ENCODE measurements at places on chromosomes 7 and 10.

DNA sequence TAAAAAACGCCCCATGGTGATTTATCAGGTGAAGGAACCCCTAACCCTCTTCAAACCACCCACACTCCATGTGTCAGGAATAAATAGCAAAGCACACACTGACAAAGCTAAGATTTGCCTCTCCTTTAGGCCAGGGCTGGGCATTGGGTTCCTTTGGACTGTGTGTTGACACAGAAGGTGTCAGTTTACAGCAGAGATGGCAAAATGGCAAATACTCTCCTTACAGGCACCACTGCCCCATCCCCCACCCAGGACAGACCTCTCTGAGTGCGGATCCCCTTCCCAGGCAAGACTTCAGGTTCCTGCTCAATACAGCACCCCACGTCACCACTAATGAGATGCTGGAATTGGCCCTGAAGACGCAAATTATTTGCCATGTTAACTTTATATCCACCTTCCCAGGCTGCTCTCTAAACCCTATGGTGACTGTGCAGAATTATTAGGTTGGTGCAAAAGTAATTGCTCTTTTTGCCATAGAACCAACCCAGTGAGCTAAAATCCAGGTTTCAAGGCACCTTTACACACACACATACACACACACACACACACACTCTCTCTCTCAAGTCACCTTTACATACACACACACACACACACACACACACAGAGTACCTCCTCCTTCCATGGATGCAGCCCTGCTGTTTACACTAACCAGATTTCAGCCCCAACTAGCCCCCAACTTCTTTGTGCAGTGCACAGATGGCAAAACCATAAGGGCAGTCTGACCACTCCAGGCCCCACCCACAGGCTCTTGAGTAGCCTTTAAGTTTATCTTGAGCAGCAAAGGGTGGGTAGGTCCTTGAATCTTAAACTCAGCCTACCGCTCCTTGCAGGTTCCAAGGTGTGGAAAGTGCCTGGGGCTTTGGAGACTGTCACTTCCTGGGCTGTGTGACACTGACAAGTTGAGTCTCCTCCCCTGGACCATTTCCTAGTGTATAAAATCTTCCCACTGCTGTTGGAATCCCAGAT lies 4.0 kb upstream of the ZCCHC24 start:
- no peak for DNase-seq

GRCh38 chr7:50580057-50580456 lies 14.9 kb upstream of the DDC start:
- no peak for DNase-seq

DNA sequence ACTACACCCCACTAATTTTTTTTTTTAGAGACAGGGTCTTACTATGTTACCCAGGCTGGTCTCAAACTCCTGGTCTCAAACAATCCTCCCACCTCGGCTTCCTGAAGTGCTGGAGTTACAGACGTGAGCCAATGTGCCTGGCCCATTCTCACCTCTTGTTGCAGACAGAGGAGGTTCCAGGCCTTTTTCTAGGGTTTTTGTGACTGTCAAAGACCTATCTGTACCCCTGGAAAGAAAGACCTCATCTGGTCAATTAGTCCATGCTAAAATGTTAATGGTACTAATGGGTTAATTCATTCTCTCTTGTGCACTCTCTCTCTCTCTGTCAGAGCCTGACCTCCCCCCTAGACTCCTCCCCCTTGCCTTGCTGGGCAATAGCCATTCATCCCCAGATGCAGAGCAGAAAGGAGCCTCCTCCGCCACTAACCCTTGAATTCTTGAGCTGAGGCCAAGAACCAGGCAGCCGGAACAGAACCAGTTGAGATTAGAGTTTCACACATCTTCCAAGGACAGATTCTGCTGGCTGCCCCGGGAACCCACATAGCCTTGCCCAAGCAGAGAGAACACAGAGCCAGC lies 209.7 kb downstream of the SKIDA1 start:
- DNase-seq: no peak

GRCh38 chr10:103614306-103615158 lies 121.0 kb downstream of the NEURL1 start:
- DNase-seq: no peak

GRCh38 chr10:43427166-43427825 lies 9.6 kb upstream of the ZNF487 start:
- no peak for DNase-seq

- DNase-seq: no peak
These were observed 310.6 kb upstream of the ZMIZ1 start for GRCh38 chr10:78758176-78758575.

DNA sequence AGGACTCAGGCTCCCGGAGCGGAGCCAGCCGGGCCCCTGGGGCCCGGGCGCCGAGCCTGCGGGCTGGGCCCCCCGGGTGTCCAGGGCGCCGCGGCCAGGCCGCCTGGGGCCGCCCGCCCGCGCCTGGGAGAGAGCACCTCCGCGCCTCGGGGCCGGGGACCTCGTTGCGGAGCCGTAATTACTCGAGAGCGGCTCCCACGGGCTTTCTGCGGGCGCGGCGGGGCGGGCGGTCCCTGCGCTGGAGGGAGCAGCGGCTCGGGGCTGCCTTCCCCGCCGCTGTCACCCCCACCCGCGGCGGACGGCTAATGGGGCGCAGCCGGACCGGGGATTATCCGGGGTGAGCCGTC lies 1.5 kb downstream of the GNB2 start:
- DNase-seq: no peak

GRCh38 chr10:59324597-59324996 lies 37.8 kb downstream of the FAM13C start:
- DNase-seq: no peak

DNA sequence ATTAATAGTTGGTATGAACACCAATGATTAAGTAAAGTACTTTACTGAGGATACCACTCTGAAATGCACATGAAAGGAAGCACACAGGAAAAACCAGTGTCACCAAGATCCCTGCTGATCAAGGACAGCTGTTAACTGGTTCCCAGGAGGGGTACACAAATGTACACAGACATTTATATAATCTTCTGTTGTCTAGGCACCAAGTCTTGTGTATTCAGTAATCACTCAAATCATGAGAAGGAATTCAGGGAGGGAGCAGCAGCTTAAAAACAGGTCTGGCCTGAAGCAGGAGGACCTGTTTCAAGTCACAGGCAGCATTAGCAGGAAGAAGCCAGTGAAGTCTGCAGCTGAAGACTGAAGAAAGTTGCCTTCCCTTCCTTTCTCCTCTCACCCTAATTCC lies 18.7 kb downstream of the MPP7 start:
- DNase-seq: no peak

DNA sequence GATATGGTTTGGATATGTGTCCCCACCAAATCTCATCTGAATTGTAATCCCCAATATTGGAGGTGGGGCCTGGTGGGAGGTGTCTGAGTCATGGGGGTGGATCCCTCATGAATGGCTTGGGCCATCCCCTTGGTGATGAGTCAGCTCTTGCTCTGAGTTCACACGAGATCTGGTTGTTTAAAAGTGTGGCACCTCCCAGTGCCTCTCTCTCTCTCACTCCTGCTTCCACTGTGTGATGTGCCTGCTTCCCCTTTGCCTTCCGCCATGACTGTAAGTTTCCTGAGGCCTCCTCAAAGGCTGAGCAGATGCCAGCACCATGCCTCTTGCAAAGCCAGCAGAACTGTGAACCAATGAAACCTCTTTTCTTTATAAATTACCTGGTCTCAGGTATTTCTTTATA lies 4.8 kb upstream of the GCK start:
- DNase-seq: no peak

DNA sequence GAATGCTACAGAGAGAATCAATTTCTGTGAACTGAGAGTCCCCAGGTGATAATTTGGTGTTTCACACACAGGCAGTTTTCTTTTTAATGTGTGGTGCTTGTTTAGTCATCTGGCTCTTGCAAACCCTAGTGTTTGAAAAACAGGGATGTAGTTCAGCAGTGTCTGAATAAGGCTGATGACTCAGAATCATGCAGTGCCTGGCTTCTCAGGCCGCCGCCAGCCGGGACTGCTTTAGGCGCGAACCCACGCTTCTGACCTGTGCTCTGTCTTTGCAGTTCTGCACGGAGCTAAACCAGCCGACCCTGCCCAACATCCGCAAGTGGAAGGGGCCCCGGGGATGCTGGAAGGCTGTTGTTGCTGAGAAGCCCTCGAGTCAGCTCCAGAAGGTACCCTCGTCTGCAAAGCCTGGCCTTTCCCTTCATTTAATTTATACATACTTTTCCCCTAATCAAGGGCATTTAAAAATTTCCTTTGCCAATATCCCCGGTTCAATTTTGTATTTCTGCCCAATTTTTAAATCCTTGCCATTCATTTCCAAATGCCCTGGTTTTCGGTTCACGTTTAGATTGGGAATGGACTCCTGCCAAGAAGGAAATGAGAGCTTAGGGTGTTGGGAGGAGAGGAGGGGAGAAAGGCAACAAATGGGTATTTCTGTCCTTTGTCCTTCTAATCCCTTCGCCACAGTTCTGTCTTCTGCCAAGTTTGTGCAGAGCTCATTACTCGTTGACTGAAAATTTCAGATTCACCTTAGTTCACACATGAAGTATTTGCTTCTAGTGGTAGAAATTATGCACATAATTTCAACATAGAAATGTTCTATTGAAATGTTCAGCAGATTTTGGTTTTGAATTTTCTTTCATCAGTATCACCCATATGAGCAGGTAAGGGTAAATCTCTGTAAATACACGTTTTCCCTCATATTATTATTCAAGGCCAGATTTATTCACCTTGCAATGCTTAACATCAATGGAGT lies 108.5 kb upstream of the ANLN start:
- peak; percentile 77 for DNase-seq

DNA sequence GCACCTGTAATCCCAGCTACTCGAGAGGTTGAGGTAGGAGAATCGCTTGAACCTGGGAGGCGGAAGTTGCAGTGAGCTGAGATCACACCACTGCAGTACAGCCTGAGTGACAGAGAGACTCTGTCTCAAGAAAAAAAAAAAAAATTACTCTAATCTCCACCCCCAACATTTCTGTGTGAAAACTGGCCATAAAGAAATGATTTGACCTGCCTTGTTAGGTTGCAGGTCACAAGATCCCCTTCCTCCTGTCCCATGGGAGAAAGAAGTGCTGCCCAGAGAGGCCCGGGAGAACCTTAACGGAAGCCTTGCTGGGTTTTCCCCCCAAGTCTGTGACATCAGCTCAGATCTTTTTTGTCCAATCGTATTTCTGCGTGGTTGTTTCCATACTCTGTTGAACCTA lies 8.7 kb upstream of the CALHM1 start:
- DNase-seq: no peak

- DNase-seq: peak; percentile 20
These were observed 375.8 kb downstream of the MDFIC start for GRCh38 chr7:115297656-115298055.

DNA sequence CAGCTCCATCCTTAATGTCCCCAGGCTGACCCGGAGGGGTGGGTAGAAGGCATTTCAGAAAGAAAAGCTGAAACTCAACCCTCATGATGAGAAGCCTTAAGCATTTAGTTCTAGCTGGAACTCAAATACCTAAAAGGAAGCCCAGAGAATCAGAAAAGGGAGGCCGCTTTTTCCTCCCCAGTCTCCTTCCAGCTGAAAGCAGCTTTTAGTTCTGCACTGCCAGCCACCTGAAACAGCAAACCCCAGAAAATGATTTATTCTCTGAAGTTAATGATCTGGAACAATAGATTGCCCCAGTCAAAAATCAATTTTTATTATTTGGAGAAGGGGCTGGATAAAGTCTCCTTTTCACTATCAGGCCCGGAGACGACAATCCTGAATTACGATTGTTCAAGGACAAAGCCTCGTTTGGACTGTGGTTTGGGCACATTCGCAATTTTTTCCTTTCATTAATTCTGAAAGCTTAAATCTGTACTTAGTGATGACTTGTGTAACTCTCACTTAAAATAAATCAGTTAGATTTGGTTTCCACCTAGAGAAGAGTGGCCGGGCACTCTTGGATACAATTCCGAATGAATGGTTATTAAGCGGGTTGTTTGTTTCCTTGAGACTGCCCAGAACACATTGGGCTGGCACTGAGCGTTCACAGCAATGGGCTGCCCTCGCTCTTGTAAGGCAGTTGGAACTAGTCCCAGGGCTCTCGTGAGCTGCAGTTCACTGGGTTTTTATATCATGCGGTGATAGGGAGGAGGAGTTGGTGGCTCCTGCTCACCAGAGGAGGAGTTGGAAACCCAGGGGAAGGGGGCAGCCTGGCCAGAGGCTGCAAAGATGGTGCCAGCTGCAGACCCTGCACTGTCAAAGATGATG lies 262.2 kb downstream of the CCSER2 start:
- peak; percentile 79 for DNase-seq

DNA sequence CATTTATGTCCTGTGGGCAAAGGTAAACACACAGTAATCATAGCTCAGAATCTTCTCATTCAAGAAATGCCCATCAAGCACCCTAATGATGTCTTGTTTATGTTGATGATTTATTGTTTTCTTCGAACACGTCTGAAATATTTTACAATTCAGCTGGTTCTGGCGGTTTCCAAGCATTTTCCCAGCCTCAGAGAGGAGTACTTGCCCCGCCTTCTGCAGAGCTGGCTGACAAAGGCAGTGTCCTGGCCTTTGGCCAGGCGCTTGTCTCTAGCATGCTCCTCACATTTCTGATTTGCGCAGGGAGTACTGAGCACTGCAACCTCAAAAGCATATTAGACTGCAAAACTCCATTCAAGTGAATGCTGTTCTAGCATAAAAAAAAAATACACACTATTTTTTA lies 314.2 kb upstream of the GNAI1 start:
- DNase-seq: peak; percentile 69

DNA sequence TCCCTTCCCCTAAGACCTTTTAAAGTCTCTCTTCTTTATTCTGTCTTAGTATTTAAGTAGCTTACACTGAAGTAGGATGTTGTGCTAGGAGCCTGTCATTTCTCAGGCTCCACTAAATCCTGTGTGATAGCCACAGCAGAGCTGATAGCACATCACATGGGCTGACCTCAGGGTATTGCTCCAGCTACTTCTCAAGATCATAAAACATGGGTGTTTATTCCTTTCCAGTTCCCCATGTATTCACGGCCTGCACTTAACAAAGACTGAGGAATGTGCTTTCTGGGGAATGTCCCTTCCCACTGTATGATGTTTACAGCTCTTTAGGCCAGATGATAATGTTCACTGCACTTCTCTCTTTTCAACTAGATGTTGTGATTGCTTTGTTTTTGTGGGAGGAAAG lies 1086.8 kb downstream of the KCNMA1 start:
- no peak for DNase-seq

- no peak for DNase-seq
These were observed 273.6 kb downstream of the SDHAF3 start for GRCh38 chr7:97390915-97391593.

- DNase-seq: no peak
These were observed 2.5 kb downstream of the TRIM8 start for GRCh38 chr10:102646610-102647442.

DNA sequence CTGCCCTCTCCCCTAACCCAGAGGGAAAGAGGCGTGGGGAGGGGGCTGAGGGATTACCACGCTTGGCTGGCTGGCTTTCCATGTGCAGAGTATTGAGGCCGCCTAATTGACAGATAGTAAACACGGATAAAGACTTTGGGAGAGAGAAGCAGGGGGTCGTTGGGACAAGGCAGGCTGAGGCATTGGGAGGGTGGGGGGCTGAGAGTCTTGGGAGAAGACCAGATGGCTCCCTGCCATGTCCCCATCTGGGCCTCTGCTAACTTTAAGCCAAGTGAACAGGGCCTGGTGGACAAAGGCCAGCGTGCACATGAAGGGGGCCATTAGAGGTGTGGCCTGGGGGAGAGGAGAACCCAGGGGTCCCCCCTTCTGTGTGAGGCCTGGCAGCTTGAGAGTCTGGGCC lies 55.4 kb upstream of the MXI1 start:
- no peak for DNase-seq
